ENCODE measurements at places on chromosomes 5 and 9.

DNA sequence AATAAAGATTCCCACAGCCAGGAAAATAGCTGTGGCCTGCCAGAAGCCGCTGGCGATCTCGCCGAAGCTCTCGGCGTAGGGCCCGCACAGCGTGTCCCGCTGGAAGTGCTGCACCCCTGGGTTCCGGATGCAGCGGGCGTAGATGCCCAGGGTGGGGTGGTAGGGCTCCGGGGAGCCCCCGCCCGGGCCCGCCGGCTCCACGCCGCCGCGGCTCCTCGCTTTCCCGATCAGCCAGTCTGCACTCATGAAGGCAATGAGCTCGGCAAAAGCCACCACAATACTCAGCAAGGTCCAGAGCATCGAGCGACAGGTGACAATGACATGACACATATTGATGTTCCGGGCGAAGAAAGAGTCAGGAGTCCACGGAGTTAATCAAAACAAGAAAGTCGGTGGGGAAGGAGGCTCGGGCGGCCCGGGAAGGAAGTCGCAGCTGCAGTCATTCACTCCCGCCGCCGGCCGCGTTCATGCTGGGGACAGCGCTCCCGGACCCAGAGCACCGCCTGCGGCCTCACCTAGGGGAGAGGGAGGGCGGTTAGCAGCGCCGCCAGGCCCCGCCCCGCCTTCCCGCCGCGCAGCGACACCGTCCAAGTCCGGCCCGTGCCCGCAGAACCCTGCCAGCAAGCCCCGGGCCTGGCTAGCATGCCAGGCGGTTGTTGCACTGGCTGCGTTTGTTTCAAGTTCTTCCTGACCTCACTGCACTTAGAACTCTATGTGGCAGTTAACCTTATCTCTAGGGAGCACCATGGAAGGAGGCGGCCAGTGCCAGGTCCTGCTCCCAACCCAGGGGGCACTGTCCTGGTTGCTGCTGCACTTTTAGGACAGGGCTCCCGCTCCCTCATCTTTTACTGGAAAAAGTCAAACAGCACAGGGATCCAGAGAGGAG is 138.4 kb downstream of the LHFPL2 start:
- peak; percentile 71 for DNase-seq

DNA sequence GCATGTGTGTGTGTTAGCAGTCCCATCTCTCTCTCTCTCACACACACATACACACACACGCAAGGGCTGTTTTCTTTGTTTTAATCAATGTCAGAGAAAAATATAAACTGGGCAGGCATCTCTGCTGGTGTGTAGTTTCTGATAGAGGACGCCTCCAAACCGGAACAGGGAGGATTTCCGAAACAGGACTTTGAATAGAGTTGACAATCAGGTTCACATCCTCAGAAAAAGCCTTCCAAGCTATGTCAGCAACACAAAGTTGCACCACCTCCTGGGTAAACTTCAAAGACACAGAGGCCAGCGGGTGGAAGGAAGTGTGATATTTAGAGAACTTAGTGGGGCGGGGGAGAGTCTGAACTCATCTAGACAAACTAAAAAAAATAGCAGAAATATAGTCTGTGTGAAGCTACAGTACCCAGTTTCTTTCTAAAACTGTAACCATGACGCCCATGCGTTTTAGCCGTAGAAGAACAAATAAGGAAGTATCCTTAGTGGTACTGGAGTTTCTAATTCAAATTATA is 1.2 kb downstream of the ST8SIA4 start:
- peak; percentile 83 for DNase-seq

DNA sequence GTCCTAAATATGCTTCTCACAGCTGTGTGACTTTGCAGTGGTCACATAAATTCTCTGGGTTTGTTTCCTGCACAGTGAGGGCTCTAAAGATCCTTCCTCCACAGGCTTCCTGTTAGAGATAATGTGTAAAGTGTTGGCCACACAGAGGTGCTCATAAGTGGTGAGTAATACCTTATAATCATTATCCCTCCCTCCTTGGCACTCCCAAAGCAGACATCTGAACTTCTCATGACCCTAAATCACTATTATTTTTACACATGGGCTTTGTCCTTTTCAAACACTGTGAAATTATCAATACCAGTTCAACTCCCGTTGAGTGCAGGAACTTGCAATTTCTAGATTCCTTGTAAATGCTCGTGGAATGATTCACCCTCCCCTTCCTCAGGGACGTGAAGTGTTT is 100.2 kb downstream of the BRINP1 start:
- DNase-seq: no peak

- DNase-seq: no peak
Measured at GRCh38 chr5:66854416-66854815, 258.2 kb downstream of the MAST4 start.

DNA sequence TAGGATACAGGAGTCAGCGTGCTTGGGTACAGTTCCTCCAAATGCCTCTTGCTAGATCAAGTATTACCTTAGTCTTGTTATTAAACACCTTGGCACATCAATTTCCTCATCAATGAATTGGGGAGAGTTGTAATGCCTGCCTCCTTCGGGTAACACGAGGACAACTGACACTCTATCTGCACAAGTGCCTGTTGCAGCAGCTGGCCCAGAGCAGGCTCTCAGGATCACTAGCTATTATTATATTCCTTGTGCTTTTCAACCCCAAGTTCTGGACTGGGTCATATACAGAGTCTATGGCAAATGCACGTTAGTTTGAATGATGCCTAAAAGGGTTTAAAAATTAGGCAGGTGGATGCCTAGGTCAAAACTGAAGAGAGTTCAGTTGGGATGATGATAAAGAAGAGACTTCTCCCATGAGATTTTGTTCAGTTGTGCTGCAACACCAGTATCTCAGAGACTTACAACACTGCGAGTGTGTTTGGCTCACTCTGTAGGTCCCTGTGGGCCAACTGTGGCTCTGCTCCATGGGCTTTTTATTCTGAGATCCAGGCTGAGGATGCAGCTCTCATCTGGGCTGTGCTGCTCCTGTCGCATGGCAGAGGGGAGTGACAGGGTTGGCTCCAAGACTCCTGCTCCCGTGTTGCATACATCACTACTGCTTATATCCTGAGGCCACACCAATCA is 41.1 kb upstream of the TEX48 start:
- DNase-seq: no peak

DNA sequence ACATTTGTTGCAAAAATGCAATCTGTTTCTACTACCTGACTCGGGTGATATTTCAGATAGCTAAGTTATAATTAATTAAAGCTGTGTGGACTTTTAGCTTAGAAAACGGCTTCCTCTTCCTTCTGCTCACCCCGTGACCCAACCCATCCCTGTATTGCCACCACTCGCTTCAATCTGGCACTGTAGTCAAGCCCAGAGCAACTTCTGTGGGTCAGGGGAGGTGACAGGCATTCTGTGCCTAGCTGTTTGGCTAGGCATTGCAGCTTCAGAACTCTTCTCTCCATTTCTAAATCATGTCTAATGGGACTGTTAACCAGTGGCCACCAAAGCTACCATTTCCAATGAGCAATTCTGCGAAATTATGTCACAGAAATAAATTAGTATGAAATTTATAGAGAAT is 179.7 kb upstream of the TLX3 start:
- no peak for DNase-seq

DNA sequence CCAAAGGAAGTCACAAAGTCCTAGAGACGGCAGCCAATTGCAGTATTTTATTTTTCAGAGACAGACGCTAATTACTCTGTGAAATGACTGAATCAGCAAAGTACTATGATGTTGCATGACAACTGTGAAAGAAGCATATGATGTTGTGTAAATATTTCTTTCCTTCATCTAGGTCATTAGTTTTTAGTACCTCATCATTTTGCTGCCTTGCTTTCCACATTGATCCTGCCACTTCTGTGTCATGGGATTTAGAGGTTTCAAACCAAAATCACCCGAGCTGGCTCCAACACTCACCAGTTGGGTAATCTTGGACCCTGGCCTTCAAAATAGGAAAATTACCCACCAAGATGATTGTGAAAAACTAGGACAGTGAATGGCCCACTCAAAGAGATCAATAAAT is 585.2 kb downstream of the ACTL7B start:
- DNase-seq: no peak

GRCh38 chr9:112203536-112203935 is 28.4 kb upstream of the SUSD1 start:
- DNase-seq: no peak

- no peak for DNase-seq
Measured at GRCh38 chr5:167952278-167952995, 339.0 kb upstream of the WWC1 start.

GRCh38 chr9:15782106-15782505 is 229.3 kb downstream of the CCDC171 start:
- no peak for DNase-seq

- no peak for DNase-seq
Measured at GRCh38 chr5:59042201-59043055, 459.6 kb downstream of the RAB3C start.

GRCh38 chr5:63401436-63402046 is 560.7 kb downstream of the HTR1A start:
- peak; percentile 78 for DNase-seq

GRCh38 chr5:180143656-180144364 is 65.2 kb downstream of the RASGEF1C start:
- DNase-seq: no peak

DNA sequence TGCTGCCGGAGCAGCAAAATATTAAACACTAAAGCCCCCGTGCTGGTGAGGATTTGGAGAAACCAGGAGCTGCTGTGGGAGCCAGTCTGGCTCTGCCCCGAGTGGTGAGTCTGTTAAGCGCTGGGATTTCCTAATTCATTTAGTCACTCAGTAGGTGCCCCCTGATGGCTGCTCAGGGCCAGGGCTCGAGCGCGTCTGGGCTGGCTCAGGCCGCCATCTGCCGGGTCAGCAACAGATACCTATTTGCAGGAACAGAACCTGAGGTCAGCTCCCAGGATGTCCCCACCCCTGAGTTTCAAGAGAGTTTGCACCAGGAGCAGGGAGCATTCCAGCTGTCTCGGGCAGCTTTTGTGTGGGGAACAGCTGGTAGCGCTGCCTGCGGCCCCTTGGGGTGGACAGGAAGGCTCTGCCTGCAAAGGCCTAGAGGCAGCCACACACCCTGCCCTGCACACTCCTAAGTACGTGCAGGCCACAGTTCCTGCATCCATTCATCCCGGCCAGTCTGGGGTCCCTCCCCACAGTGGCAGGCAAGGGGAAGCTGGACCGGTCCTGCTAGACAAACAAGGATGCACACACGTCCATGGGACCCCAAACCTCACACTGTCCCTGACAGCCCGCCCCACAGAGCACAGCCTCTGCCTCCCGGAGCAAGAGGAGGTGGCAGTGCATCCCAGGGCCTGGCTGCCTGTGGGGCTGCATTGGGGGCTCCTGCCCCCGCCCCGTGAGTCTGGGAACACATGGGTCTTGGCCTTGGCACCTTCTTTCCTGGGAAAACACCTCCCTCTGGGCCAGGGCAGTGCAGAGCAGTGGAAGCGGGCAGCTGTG is 83.7 kb downstream of the ADAMTS2 start:
- no peak for DNase-seq

GRCh38 chr5:113020461-113021273 is 44.1 kb downstream of the DCP2 start:
- DNase-seq: no peak

DNA sequence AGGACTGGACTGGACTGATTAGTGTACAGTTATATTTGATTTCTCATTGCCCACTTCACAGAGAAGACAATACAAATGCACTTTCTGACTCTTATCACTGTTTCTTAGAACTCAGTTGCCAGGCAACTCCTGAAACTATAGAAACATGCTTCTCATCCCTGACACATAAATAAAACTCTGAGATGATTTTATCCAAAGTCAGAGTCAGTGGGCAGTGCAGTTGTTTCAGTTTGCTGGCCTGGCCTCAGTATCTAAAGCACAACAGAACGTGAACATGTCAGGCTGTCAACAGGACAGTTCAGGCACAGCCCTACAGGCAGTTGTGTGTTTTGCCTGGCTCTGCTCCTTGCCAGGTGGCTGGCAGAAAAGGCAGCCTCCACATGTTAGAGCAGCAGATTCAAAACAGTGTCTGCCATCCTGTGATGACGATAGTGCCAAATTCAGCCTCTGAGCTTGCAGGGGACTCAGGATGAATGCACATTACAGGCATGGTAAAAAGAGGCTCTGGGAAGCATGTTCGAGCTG is 65.1 kb upstream of the CCDC152 start:
- DNase-seq: peak; percentile 77

DNA sequence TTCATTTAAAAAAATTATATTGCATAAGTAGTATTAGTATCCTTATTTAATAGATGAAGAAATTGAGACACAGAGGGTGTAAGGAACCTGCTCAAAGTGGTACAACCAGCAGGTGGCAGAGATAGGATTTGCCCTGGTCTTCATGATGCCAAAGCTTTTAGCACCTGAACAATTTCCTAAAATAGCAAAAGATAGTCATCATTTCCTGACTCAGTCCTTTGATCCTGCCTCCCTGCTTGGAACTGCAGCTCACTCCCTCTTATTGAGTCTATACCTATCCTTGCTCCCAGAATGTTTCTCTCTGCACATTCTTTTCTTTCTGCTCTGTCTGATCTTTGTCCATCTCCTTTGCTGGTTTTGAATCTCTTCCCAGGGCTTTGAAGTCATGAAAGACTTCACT is 155.8 kb downstream of the FRMD3 start:
- DNase-seq: no peak

DNA sequence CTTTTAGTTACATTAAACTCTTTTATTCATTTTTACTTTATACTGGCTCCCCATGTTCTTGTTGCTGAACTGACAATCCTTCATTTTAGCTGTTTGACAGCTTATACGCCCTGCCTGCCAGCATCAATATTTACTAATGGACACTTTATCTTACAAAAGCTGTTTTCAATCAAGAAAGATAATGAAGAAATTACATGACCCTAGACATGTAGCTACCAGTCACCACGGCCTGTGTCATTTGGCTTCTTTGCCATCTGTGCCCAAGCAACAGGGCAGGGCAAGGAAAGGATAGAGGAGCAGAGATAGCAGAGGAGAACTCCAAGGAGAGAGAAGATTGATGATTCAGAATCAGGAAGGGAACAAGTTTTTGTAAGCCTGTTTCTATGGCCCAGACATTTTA is 647.3 kb downstream of the BRINP1 start:
- DNase-seq: no peak

DNA sequence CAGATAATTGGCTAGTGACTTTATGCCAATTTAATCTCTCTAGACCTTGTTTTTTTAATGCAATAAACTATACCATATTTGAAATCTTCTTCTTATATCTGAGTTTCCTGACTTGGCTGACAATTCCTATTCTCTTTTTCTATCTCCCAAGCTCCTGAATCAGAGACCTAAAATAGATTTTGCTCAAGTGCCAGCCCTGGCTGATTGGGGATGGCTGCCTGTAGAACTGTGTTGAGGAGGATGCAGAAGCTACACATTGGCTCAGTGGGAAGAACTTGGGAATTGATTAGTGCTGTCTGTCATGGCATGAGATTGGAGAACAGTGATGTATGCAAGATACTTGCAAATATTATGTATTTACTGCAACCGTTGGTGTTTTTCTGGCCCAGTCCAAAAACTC is 132.8 kb downstream of the INSYN2B start:
- no peak for DNase-seq

All from OCI-M1 (cell line).